Fibroblast of pulmonary artery (primary cell): ENCODE measurements at places on chromosomes 1 and 21.

GRCh38 chr1:40161125-40161887, at the start of gene RLF:
Gene RLF, plus strand, starts transcription at chr1:40161387. Its CDS starts 13 bp downstream, at chr1:40161400.
- DNase-seq = peak; percentile 95

DNA sequence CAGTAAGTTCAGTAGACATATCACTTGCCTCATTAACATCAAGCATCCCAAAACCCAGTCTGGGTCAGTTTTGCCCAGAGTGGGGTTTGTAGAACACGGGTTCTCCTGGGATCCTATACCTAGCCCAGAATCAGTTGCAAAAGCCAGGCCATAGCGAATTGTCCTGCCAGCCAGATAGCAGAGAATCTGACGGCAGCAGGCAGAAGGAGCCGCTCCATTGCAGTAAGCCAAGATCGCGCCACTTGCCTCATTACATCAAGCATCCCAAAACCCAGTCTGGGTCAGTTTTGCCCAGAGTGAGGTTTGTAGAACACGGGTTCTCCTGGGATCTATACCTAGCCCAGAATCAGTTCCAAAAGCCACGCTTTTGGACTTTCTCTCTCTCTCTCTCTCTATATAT, 19.1 kb downstream of the NDUFS5 start:
- DNase-seq = no peak

DNA sequence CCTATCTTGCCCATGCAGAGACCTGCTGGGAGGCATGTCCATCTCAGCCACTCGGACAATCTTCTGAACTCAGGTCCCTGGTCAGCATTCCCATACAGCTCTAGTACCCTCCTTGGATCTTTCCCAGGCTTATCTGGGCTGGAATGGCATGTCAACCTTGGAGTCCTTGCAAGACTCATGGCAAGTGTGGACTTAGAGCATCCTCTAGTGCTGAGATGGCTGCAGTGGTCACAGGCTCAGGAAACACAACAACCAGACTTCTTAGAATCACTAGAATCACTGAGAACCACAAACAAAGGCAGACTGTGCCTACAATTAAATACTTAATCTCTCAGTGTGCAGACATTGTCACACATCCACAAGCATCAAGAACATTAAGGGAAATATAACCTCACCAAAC, 73.1 kb upstream of the TSHB start:
- peak; percentile 26 for DNase-seq

DNA sequence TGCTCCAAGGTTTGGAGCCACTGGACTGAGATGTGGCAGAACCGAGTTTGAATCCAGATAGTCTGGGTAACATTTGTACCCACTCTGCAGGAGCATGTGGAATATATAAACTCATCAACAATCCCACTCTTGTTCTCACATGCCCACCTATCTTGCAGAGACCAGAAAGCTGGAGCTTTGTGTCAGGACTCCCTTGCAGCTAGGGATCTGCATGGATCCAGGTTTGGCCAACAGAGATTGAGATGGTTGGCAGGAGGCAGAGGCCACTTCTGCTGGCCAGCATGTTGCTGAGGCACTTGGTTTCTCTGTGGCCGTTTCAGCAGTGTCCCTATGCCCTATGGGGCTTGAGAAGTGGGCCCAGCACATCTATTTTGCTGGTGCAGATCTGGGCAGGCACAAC, 208.3 kb downstream of the KAZN start:
- no peak for DNase-seq

GRCh38 chr1:121483234-121483633, 298.5 kb downstream of the SRGAP2C start:
- DNase-seq = no peak

DNA sequence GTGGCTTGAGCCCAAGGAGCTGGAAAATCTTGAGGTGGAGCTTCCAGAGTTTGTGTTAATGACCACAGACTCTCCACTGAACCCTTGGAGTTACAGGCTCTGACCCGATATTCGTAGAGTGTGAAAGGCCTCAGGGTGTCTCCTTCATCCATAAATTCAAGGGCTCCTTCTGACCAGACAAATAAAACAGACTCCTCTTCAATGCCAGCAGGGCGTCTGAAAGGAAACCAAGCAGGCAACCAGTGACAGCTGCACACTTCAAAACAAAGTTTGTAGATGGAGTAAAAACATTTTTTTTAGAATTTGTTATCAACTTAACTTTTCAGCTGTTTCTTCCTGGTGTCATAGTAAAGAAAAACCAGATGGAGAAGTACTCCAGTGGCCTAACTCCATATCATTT, 161.1 kb downstream of the KCTD3 start:
- no peak for DNase-seq

- DNase-seq = no peak
Measured at GRCh38 chr1:114700036-114700600, 4.8 kb upstream of the AMPD1 start.
